Activated CD8-positive, alpha-beta T cell treated with anti-CD3 and anti-CD28 coated beads for 36 hours (primary cell): ENCODE measurements at places on chromosomes 7 and 10.

GRCh38 chr10:99560277-99561126 lies 27.8 kb downstream of the NKX2-3 start:
- DNase-seq = peak; percentile 43

- DNase-seq = no peak
Observed at GRCh38 chr10:99941942-99942820, 67.6 kb downstream of the DNMBP start.

DNA sequence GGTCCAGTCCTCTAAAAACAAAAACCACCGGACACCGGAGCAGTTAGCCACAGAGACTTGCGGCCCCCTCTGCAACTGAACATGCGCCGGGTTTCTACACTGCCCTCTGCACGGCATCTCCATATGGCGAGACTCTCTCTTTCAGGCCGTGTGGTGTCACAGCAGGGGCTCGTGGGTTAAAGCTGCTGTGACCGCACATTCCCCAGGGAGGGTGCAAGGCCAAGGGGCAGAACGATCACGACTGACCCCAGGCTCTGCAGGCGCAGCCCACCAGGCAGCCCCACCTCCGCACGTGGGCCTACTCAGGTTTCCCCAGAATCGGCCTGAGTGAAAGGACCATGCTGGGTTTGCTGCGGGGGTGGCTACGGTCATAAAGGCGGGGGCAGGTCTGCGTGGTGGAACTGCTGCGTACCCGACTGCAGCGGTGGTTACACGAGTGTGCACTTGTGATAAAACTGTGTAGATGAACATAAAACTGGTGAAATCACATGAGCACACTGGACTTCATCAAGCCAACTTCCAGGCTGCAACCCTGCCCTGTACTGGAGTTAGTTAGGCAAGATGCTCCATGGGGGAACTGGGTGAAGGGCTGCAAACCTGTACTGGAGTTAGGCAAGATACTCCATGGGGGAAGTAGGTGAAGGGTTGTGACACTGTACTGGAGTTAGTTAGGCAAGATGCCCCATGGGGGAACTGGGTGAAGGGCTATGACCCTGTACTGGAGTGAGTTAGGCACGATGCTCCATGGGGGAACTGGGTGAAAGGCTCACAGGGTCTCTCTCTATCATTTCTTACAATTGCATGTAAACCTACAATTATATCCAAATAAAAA lies 81.4 kb upstream of the PPP2R2D start:
- DNase-seq = no peak

GRCh38 chr7:99627513-99627912 lies 10.8 kb downstream of the ZSCAN25 start:
- no peak for DNase-seq

GRCh38 chr7:151322906-151323305 lies 18.7 kb upstream of the NUB1 start:
- DNase-seq = no peak

DNA sequence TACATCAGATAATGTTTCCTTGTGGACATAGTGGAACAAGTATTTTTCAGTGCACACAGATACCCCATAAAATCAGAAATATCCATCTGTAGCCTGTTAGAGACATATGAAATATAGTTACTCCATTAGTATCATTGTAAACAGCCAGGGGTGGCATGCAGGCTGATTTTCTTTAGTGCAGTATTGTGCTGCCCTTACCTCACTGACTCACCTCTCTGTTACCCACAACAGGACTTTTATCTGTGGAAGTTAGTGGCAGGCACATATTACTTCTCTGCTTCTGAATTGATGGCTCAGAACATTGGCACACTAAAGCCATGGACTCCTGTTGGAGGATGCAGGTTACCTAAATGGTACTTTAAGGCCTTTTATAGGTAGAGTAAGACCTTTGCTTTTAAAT lies 70.0 kb downstream of the SLC25A40 start:
- DNase-seq = no peak

- peak; percentile 87 for DNase-seq
Observed at GRCh38 chr7:22854158-22855048, 31.8 kb upstream of the TOMM7 start.

DNA sequence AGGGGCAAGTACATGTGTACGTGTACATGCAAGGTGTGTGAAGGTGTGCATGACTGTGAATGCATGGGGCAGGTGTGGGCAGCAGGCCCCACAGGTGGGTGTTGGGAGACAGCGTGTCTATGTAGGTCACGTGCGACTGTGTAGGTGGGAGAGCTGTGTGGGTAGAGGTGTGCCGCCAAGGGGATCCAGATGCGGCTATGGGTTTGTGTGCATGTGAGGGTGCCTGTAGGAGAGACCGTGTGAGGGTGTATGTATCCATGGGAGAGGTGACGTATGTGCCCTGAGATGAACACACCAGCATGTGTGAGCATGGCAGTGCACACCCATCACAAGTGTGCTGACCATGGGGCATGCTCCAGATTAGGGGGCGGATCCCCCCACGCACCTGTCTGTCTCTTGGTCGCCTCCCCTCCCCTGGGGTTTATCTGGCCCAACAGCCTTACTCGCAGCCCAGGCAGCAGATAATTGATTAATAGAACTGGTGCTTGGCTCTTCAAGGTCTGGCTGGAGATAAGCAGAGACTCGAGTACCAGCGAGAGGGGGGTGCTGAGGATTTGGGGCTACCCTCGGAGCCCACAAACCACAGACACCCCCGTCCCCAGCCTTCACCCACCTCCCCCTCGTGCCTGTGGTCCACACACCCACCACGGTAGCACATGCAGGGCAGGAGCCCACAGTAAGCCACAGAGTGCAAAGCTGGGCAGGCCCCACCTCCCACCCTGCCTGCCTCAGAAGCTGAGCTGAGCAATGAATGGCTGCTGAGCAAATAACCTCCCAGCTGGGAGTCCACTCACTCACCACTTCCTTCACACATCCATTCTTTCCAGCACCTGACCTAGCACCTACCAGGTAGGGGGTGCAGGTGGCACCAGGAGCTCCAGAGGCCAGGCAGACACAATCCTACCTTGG lies 41.4 kb upstream of the ZMIZ1 start:
- peak; percentile 79 for DNase-seq

DNA sequence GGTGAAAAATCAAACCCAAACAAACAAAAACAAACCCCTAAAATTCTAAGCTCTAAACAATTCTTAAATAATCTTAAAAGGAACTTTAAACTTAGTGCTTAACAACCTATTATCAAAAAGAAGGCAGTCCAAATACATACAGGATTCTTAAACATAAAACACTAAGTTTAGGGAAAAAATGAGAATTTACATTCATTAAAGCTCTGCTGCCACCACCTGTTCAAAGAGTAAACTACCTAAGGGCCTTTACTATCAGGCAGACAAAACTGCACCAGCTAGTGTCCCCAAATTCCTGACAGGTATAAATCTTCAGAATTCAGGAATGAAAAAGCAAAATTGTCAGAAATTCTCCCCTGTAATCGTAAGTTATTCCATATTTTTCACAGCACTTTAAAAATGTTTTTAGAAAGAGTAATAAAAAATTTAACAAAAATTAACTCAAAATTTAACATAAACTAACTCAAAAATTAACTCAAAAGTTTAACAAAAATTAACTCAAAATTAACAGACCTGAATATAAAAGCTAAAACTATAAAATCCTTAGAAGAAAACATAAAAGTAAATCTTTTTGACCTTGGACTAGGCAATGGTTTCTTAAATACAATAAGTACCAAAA lies 55.1 kb downstream of the PDZD8 start:
- DNase-seq = no peak
